ENCODE measurements at places on chromosomes 1 and 21.
A peak's percentile ranks its signal among the peaks of the same experiment; 100 is the strongest.

GRCh38 chr1:230145505-230145899, 78.5 kb downstream of the GALNT2 start:
- DNase-seq: peak; percentile 54

GRCh38 chr21:37196847-37197246, 70.3 kb downstream of the VPS26C start:
- no peak for DNase-seq

DNA sequence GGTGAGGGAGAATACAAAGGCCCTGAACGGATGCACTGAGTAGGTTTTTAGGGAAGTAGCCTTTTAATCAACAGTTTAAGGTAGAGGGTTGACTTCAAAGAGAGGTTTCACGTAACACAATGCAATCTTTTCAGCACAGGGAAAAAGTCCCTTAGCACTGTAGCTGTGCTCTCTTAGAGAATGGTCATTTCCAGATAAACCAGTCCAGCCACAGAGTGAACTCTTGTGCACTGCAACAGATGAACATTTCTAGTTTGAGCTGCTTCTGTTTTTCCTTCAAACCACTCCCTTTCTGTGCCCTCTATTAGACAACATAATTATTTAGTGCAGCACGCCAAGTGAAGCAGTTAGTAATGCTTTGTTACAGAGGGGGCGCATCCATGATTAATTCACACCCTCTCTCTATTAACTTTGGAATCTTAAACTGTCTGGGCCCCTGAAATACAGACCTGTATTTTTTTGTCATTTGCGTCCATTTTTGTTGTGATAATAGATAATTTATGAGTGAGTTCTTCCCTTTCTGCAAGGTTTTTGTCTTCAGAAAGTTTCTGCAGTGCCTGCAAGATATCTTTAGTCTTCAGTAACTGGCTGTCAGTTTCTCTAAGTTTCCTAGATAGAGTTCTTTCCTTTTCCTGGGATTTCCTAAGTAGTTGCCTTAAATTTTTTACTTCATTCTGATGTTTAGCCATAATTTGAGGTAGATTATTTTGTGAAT, 22.9 kb downstream of the LCA5L start:
- no peak for DNase-seq

- DNase-seq: no peak
Observed at GRCh38 chr1:82485591-82486369, 685.0 kb downstream of the ADGRL2 start.

DNA sequence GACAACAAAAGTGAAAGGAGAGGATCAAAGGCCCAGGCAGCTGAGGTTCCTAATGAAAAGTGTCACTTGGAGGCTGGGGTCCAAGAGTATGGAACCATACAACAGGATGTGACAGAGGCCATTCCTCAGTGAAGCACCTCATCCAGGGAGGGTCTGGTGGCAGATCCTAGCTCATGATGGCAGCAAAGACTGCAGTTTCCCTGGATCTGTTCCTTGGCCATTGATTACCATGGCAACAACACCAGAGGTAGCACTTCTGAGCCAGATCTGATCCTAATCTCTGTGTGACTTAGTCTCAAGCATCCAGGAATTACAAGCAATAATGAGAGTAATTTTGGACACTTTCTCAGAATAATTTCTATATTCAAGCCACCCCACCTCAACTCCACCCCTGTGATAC, 12.9 kb downstream of the FAM177B start:
- no peak for DNase-seq

- DNase-seq: no peak
Observed at GRCh38 chr21:39441502-39442475, 3.8 kb downstream of the LCA5L start.

- DNase-seq: no peak
Observed at GRCh38 chr1:78577257-78578100, 42.8 kb upstream of the IFI44L start.

- peak; percentile 17 for DNase-seq
Observed at GRCh38 chr1:15975358-15975804, 520 bp downstream of the ZBTB17 start.

DNA sequence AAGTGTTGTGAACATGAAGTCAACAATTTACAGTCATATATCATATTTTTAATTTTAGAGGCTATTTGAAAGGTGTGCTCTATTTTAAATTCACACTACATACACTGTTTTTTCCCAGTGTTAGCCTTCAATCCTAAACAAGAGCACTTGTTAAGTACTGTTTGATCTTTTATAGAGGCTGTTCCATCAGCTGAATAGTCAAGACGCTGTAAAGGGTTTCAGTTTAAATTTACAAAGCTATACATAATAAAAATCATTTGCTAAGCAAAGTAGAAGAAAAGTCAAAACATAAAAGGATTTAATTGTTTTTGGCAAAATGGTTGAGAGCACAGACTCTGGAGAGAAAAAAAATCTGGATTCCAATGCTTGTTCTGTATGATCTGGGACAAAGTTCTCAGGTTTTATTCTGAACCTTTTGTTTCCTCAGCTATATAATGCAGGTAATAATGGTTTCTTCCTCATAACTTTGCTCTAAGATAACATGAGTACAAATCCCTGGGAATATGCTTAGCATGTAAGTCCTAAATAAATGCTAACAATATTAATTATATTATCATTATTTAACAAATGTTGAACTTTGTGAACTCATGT, 44.3 kb downstream of the RBM11 start:
- DNase-seq: no peak

DNA sequence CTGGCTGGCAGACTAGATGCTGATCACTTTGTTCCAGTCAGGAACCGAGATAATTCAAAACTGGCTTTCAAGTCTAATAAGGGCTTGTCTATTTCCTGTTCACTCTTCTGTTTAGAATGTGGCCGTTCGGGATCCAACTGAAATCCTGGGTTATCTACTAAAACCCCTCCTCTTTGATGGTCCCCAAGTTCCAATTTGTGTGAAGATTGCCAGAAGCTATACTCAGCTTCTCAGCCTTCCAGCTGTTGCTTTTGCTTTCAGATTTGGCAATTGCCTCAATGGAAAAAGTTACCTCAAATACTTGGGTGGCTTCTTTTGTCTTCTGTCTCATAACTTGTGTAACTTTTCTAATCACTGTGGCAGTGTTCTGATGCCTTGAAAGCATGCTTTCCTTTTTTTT, 43.7 kb downstream of the BTBD8 start:
- no peak for DNase-seq

GRCh38 chr1:75099581-75099980, 34.6 kb upstream of the LHX8 start:
- DNase-seq: no peak

GRCh38 chr1:33286451-33287185, 30.3 kb downstream of the ZNF362 start:
- no peak for DNase-seq

- DNase-seq: no peak
Observed at GRCh38 chr1:215720126-215720525, 153.0 kb downstream of the KCTD3 start.

- DNase-seq: no peak
Observed at GRCh38 chr21:29499229-29499628, 200.5 kb downstream of the BACH1 start.

DNA sequence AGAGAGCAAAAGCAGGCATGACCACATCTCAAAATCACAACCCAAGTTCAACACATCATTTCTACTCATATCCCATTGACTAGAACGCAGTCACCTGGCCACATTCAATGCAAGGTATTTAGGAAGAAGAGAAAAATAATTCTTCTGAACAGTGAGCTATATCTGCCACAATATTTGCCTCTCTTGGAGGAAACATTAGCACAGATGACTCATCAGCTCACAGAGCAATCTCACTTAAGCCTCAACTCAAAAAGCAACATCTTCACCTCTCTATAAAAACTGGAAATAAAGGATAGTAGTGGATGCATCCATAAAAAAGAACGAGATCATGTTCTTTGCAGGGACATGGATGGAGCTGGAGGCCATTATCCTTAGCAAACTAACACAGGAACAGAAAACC, 143.9 kb upstream of the FMN2 start:
- DNase-seq: no peak

GRCh38 chr1:67588178-67588855, 96.7 kb upstream of the GADD45A start:
- no peak for DNase-seq

GRCh38 chr1:188941986-188942385, 1535.7 kb downstream of the BRINP3 start:
- DNase-seq: no peak

DNA sequence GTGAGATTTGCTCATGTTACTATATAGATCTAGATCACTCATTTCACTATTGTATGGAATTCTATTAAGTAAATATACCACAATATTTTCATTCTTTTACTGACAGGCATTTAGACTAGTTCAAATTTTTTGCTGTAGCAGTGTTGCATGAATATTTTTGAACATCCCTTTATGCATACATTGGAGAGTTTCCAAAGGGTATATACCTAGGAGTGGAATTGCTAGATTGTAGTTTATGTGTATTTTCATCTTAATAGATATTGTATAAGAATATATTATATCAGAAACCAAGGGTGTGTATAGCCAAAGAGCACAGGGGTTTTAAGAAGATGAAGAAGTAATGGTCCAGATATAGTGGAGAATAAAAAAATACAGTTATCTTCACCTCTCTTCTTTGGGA, 6.2 kb downstream of the SCMH1 start:
- DNase-seq: no peak

DNA sequence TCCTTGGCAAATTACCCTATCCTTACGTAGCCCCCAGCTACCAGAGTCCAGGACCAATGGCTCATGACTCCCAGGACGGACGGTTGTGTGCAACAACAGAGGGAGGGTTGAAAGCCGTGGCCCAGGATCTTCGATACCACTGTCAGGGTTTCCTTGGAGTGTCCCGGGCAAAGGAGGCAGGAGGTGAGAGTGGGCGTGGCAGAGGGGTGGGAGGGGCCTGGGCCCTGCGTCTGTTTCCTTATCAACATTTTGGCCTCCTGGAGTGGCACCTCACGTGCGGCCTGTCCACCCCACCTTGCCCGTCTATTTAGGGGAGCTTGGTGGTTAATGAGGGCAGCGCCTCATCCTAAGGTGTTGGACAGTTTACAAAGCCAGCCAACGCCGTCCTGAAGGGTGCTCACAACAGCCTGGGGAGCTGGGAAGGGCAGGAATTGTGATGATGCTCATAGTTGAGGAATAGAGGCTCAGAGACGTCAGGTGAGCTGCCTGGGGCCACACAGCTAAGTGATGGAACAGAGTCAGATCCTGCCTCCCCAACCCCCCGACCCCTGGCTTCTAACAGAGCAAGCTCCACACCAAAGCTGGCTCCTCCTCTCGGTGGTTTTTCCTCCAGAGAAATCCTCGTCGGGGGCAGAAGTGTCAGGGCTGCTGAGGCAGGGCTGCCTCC, 17.4 kb upstream of the ARHGEF10L start:
- DNase-seq: no peak

GRCh38 chr1:21576031-21576797, 67.0 kb downstream of the ALPL start:
- DNase-seq: no peak

DNA sequence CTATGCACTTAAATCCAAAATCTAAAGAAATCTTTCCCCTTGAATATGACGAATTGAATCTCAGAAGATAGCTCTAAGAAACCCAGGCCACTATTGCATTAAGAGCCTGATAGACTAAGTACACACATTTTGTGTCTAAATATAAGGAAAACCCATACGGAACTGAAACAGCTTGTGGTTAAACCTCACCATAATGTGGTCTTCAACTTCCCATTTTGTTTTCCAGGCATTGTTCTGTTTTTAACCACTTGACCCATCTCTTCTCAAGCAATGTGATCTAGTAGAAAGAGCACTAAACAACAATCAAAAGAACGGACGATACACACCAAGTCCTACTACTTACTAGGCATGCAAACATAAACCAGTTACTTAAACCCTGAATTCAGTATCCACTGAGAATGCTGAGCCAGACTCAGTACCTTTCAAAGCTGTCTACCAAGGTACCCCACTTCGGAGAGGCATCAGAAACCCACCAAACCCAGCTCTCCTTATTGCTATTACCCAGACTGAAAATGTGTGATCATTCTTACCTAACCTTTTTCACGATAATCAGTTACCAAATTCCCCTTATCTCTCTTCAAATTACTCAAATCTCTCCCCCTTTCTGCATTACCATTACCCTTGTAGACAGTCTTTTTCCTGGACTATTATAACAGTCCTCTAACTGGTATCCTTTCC, 12.8 kb downstream of the OTUD7B start:
- DNase-seq: no peak

DNA sequence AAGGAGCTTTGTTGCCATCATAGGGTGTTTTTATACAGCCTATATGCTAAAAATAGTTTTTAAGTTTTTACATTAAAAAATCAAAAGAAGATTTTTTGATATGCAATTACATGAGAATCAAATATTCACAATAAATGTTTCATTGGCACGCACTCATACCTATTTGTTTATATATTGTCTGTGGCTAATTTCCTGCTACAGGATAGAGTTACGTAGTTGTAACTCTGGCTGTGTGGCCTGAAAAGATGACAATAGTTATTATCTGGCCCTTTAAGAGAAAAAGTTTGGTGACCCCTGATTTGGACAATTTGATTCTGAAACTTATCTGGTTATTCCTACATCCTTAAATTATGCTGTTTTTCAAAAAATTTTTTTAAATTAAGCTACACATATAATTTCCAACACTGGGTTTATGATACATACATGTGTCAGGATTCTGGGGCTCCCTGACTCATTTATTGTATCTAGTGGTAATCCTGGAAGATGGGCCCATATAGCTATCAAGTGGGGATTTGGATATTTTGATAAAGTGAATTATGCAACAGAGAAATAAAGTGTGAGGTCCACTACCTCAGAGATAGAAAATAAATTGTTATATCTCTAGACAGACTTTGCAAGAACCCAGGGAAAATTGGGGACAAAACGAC, 370.2 kb upstream of the LYPLAL1 start:
- DNase-seq: no peak

DNA sequence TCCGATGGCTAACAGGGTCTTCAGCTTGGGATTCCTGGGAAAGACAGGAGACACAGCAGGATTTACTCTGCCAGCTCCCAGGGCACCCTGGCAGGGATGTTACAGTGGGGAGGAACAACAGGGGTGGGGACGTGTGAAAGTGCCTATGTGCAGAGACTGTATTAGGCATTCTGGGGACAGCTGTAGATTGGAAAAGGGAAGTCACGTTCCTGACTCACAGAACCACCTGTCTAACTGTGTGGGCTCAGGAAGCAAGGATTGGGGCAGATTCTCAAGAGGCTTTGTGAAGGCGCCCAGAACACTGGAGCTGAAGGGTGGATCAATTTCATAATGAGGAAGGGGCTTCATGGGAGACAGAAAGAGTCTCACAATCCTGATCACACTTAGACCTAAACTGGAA, 4.4 kb downstream of the CHIT1 start:
- no peak for DNase-seq

DNA sequence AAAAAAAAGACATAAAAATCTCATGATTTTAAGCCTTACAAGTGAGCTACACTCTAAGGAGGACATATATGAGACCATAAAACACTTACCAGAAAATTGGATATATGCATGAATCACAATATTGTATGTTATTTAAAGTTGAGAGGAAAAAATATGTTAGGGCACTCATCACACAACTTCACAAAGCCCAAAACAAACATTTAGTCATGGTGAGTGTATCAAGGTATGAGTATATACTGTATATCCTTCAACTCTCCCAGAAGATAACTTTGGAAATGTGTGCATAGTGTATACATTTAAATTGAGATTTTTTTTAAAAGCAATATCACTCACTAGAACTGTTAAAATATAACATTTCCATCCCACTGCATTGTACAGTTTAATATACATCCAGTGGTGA, 259.3 kb downstream of the SRGAP2C start:
- DNase-seq: no peak
